ENCODE measurements at places on chromosomes 5 and 9.
A peak's percentile ranks its signal among the peaks of the same experiment; 100 is the strongest.

- no peak for DNase-seq
Measured at GRCh38 chr5:111514087-111514486, 1.8 kb upstream of the STARD4 start.

- no peak for DNase-seq
Measured at GRCh38 chr9:95100071-95100627, 217.4 kb downstream of the FANCC start.

DNA sequence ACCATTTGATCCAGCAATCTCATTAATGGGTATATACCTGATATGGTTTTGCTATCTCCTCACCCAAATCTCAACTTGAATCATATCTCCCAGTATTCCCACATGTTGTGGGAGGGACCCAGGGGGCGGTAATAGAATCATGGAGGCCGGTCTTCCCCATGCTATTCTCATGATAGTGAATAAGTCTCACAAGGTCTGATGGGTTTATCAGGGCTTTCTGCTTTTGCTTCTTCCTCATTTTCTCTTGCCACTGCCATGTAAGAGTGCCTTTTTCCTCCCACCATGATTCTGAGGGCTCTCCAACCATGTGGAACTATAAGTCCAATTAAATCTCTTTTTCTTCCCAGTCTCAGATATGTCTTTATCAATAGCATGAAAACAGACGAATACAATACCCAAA is 74.5 kb upstream of the APC start:
- no peak for DNase-seq

DNA sequence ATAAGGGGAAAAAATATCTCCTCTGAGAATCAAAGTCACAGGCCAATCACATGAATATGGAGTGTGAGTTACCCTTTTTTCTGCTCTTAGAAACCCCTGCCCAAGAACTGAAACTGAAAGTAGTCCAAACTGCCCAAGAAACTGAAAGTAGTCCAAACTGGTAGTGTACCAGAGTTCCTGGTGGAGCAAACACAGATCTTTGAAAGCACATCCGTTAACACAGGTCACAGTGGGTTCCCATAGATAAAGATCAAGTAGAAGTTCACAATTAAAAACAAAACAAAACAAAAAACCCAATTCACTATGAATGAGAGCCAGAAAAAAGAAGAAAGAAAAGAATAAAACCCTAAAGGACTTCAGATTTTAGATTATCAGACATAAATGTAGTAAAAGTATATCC is 332.4 kb upstream of the EFNA5 start:
- DNase-seq, result no peak

- DNase-seq, result no peak
Measured at GRCh38 chr9:69155341-69156030, 18.6 kb upstream of the TJP2 start.

GRCh38 chr5:127508644-127509373 is 8.6 kb upstream of the PRRC1 start:
- no peak for DNase-seq

- DNase-seq, result no peak
Measured at GRCh38 chr5:123450640-123451039, 27.4 kb upstream of the CEP120 start.

DNA sequence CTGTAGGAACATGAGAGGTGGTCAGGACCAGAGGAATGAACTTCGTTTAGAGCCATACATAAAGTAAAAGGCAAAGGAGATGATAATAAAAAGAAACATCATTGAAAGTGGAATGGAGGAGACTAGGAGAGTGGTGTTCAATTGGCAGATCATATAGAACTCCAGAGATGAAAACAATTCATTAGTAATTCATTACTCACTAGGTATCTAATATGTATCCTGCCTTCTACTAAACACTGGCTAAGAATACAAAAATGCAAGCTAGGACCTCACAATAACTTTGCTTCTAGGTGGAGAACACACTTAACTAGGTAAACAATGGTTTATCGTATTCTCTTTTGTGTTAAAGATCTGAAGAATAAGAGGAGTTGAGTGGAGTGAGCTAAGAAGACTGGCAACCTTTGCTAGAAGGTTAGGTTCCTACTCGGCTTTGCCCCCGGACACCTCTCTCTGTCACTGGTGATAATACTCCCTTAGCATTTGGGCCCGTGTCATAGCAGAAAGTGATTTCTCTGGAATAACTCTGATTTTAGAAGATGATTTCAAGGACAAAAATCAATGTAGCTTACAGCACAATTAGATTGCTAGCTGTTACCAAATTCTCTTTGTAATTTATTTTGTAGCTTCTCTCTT is 88.6 kb upstream of the IFNE start:
- DNase-seq, result no peak

- peak; percentile 88 for DNase-seq
Measured at GRCh38 chr9:132235894-132236661, 74.2 kb downstream of the NTNG2 start.

- no peak for DNase-seq
Measured at GRCh38 chr5:96207420-96207819, 225.6 kb downstream of the PCSK1 start.

GRCh38 chr9:14341437-14342122 is 27.6 kb upstream of the NFIB start:
- DNase-seq, result no peak

- DNase-seq, result no peak
Measured at GRCh38 chr9:127883959-127884358, 6.5 kb upstream of the AK1 start.

- DNase-seq, result no peak
Measured at GRCh38 chr9:89529243-89530035, 31.5 kb upstream of the SEMA4D start.

DNA sequence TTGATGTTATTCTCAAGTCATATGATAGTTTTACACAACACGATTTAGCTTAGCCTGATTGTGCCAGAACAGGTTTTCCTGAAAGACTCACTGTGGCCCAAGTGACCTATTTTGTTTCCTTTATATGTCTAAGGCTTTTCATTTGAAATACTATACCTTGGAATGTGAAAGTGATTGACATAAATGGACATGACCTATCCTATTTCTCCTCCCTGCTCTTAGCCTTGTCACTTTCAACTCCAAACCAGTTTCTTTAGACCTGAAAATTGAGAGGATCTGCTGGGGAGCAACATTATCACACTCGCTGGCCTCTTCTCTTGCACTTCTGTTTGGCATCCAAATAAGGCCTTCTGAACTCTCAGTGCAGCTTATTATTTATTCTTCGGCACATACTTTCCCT is 496.8 kb downstream of the MAT2B start:
- DNase-seq, result no peak

DNA sequence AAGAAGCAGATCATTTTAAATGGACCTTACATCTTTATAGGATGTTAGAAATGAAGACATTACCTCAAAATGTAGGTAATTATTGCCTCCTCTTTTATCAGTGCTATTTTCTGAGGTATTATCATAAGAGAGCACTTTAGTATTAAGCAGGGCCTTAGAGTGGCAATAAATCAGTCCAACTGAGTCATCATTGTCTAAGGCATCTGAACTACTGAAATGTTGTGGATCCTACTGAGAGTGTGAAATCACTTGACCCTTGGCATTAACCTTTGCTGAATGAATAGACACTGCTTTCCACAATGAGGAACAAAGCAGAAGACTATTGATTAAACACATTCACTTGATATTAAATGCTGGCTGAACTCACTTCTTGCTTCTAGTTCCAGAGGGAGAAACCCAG is 224.6 kb upstream of the ARRDC3 start:
- DNase-seq, result no peak

DNA sequence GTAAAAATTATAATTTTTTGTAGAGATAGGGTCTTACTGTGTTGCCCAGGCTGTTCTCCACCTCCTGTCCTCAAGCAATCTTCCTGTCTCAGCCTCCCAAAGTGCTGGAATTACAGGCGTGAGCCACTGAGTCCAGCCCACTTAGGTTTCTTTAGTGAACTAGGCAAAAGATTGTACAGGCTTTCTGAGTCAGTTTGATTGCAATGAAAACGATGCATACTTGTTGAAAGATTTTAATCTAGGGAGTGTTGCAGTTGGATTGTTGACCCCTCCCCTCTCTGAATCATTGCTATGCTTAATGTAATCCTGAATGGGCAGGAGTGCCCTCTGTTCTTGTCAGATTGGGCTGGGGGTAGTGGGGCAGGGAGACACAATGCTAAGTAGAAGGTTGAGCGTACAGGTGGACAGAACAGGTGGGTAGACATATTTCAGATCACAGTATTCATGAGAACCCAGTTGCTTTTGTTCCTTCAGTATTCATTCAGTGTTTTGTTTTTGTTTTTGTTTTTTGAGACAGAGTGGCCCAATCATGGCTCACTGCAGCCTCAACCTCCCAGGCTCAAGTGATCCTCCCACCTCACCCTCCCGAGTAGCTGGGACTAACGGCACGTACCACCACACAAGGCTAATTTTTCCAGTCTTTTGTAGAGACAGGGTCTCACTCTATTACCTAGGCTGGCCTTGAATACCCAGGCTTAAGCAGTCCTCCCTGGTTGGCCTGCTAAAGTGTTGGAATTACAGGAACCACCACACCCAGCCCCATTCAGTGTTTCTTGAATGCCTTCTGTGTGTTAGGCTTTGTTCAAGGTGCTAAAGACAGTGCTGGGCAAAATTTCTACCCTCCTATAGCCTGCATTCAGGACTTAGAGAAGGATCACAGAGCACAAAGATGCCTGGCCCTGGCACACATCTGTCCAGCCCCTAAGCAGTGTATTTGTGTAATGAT is 70.1 kb downstream of the KIAA1958 start:
- no peak for DNase-seq

- DNase-seq, result no peak
Measured at GRCh38 chr5:125219710-125220109, 473.3 kb upstream of the ZNF608 start.

DNA sequence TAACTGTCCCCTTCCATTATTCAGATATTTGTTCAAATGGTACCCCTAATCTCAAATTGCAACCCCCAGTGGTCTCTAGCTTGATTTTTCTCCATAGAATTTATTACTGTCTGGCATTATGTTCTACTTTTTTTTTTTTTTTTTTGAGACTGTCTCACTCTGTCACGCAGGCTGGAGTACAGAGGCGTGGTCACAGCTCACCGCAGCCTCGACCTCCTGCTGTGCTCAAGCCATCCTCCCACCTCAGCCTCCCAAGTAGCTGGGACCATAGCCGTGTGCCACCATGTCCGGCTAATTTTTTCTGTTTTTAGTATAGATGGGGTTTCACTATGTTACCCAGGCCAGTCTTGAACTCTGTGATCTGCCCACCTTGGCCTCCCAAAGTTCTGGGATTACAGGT is 2.0 kb upstream of the REEP5 start:
- no peak for DNase-seq

- no peak for DNase-seq
Measured at GRCh38 chr9:96459268-96460007, 9.5 kb downstream of the HABP4 start.

DNA sequence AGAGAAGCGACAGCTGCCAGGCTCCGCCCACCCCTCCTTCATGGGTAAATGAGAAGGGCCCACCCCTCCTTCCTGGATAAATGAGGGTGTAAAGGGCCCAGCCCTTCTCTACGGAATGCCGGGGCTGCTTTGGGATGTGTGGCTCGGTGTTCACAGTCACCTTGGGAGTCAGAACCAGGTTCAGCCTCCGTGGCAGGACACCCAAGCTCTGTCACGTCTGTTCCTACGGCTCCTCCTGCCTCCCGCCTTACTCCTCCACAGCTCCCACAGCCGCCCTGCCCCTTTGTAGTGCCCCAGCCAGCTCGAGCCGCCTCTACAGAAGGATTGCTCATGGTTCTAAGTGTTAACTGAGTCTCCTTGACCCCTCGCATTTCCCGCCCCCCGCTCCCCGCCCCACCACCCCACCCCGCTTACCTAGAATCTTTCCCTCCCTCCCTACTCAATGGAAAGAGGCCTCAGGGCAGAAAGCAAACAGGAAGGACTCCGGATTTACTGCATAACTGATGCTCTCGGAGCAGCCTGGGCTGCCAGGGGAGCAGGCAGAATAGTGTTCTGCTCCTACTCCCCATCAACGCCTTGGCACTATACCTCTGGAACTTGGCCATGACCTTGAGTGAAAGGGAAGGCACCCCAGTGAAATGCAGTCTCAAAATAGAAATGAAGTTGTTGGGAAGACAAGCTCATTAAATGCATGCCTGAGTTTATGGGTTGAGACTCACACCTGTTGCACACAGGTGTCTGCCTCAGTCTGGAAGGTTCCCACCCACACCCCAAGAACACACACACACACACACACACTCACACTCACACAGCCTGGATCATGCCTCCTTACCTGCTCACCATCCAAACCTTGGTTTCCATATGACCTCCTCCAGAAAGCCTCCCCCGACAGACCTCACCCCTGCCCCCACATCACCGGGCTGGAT is 59.6 kb downstream of the NEURL1B start:
- DNase-seq, result no peak

GRCh38 chr5:1029282-1029944 is 20.8 kb downstream of the NKD2 start:
- no peak for DNase-seq

- no peak for DNase-seq
Measured at GRCh38 chr9:123058834-123059233, 25.4 kb downstream of the GPR21 start.

DNA sequence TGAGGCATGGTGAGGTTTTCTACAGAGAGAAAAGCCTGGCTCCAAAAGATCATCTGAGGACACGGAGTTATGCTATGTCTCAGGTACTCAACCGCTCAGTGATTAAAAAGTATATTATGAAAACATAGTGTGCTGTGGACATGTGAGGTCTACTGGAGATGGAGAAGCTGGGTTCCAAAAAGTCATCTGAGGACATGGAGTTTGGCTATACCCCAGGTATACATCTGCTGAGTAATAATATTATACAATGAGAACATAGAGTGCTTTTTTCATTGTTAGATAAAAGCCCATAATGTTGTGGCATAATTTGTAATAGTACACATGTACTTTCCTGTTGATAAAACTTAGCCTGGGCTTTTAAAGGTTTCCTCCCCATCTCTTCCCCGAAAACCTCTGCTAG is 70.7 kb upstream of the SHISAL2B start:
- DNase-seq, result no peak

- no peak for DNase-seq
Measured at GRCh38 chr5:139898981-139899380, 103.4 kb downstream of the PSD2 start.

DNA sequence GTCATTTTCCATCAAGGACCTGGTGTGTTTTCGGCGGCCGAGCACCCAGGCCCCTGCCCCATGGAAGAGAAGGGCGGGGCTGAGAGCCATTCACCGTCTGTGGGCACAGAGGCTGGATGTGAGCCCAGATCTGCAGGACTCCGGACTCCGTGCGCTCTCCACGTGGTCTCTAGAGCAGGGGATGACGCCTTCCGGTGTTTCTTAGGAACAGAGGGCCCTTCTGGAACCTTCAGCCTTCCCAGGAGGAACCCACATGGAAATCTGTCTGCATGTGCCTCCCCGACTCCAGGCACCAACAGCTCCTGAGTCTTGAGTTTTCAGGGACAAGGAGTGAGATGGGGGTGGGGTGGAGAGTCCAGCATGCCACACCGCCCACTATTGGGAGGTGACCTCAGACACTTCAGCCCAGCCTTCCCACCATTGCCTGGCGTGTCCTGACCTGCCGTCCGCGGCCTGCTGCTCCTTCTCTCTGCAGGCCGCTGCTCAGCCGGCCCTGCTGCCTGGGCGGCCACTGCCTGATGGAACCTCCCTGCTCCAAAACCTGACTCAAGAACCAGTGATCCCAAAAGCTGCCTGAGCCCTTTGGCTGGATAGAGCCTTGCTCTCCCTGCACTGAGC is 2.4 kb upstream of the RXRA start:
- no peak for DNase-seq

- peak; percentile 8 for DNase-seq
Measured at GRCh38 chr9:118059484-118060278, 355.5 kb downstream of the TLR4 start.

GRCh38 chr5:124919747-124920525 is 173.5 kb upstream of the ZNF608 start:
- no peak for DNase-seq

- no peak for DNase-seq
Measured at GRCh38 chr9:18611971-18612370, 138.0 kb downstream of the ADAMTSL1 start.

- DNase-seq, result no peak
Measured at GRCh38 chr5:180088561-180088960, 17.0 kb upstream of the RNF130 start.

All from memory B cell (primary cell).